Esophagus squamous epithelium (tissue), 5 donors: ENCODE measurements at places on chromosomes 6 and 20.

- no peak for DNase-seq
Measured at GRCh38 chr6:6008648-6009421, 2.1 kb upstream of the NRN1 start.

GRCh38 chr20:44912189-44912588 lies 2.3 kb downstream of the PABPC1L start:
- DNase-seq = no peak

- no peak for DNase-seq
Measured at GRCh38 chr20:63831993-63832686, 1.1 kb upstream of the ZBTB46 start.

DNA sequence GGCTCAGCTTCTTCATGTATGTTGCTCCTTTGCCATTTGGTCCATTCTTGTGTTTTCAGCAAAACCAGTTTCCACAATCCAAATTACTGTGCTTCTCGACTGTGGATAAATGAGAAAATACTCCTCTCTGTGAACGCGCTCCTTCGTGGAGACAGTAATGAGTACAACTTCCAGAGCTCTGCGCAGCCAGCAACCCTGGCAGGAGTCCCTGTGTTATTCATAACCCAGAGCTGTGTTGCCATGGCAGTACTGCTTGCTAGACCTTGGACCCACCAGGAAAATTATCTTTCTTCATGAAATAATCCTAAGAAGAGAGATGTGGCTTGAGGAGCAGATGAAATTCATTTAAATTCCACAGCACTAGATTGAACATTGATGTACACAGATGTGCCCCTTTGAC lies 73.7 kb downstream of the SLC22A3 start:
- DNase-seq = no peak

GRCh38 chr6:150732765-150733539 lies 132.6 kb upstream of the MTHFD1L start:
- DNase-seq = no peak

- no peak for DNase-seq
Measured at GRCh38 chr6:31422587-31422986, 19.2 kb downstream of the MICA start.

GRCh38 chr6:160581406-160581805 lies 82.7 kb downstream of the LPA start:
- DNase-seq = no peak

DNA sequence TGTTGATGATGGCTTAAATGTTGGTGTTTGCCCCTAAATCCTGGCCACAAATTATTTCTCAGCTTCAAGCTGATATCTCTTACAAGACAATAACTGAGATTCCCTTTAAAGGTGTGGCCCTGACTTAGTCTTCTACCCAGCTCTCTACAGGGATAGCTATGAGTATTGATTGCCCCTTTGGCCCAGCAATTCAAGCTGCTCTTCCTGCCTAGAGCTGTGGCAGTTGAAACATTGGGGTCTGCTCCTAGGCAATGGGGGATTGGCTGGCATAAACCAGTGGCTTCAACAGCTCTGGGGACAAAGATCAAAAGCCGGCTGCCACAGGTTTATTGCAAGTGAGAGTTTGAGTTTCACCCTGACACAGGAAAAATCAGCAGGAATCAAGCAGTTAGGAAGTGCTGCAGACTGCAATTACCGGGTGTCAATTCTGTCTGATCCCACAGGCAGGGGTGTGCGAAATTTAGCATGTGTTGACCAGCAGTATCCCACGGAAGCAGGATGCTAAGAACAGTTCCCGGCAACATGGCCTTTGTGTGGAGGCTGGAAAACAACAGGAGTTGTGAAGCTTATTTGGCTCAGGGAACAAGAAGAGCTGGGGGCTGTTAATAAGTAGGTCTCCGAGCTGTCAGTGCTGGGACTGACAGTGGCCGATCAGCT lies 66.2 kb upstream of the IYD start:
- DNase-seq = no peak

DNA sequence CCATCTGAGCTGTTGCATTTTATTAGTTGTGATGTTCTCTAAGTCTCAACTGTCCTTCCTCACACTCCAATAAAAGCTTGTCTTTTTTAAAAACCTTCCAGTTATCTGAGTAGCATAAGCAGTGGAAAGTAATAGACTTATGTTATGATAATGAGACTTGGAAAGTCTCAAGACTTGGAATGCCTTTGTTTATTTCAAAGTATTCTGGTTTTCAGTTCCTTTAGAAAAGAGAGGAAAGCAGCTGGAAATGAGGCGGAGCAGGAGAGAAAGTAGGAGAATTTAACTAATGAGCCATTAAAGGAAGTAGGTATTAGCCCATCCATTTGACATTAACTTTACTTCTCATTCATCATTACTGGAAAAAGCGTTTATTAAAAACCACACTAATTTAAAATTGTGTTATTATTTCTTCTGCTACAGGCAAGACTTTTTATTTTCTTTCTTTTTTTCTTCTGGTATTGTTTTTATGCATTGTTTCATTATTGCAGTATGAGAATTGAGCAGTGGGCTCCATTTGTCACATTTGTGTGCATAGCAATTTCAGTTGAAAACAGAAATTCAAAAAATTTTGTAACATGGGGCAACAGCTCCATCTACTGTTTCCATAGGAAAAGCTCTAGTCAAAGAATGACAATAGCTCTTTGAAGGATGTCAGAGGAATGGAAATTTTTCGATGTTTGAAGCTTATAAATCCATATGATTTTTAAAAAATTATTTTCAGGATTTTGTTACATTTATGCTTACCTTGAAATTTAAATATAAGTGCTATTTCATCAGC lies 194.8 kb downstream of the COL9A1 start:
- no peak for DNase-seq

DNA sequence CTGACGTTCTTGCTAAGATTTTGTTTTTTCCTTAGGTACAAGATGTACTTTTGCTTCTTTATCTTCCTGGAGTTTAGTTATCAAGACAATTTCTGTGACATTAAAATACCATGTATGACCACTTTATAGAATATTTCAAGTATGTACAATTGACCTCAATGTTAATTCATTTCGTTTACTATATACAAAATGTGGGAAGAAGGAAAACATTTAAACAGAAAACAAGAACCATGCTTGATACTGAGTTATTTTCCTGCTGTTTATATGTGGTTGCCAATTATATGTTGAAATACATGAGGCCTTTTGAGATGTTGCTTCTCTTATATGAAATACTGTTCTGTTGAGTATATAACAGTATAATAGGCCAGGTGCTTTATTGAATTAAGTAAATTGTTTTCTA lies 184.3 kb downstream of the JARID2 start:
- no peak for DNase-seq

DNA sequence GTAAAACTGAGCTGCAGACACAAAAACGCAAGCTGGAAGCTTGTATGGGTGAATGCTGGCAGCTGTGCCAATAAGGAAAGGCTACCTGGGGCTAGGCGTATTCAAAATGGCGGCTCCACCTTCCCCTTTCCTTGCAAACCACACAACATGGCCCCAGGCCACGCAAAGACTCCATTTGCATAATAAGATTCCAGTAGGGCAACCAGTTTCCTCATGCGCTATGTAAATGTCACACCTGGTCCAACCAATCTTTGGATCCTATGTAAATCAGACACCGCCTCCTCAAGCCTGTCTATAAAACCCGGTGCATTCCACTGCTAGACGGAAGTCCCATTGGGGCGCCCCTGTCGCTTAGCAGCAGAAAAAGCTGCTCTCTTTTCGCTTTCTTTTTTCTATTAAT lies 505.9 kb upstream of the BTBD3 start:
- DNase-seq = no peak

GRCh38 chr6:16136091-16136490 lies 7.2 kb downstream of the MYLIP start:
- no peak for DNase-seq

- no peak for DNase-seq
Measured at GRCh38 chr6:134689177-134689576, 260.7 kb downstream of the ALDH8A1 start.

DNA sequence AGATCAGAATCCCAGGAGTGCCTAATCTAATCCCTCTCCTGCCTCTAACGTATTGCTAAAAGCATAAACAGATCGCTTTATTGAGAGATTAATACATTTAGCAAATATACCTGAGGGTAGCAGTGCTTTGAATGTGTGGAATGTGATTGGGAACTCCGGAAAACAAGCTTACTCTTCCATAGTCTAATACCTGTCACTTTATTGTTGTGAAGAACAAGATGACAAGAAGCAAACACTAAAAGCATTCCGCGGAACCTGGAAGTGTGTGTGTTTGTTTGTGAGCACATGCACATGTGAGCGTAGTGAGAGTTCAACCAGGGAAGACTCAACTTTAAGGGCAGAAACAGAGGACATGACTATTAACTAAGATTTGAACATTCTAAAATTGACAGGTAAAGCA lies 265.0 kb upstream of the GJE1 start:
- DNase-seq = no peak

GRCh38 chr6:126312013-126312665 lies 27.8 kb upstream of the CENPW start:
- DNase-seq = no peak

DNA sequence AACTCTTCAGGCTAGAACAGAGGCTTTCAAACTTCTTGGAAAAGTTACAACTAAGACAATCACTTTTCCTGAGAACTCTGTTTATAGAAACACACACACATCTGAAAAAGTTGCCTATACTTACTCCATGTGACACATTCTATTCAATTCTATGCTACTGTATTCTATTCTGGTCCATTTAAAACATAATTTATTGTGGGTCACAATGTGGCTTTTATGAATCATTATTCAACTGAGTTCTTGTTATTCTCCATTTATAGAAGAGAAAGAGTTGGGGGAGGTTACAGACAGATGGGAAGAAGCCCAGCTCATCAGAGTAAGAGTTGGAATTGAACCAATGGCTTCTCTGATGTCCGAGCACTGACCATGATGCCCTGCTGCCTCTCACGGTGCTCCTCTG lies 21.6 kb upstream of the BCAS1 start:
- no peak for DNase-seq

DNA sequence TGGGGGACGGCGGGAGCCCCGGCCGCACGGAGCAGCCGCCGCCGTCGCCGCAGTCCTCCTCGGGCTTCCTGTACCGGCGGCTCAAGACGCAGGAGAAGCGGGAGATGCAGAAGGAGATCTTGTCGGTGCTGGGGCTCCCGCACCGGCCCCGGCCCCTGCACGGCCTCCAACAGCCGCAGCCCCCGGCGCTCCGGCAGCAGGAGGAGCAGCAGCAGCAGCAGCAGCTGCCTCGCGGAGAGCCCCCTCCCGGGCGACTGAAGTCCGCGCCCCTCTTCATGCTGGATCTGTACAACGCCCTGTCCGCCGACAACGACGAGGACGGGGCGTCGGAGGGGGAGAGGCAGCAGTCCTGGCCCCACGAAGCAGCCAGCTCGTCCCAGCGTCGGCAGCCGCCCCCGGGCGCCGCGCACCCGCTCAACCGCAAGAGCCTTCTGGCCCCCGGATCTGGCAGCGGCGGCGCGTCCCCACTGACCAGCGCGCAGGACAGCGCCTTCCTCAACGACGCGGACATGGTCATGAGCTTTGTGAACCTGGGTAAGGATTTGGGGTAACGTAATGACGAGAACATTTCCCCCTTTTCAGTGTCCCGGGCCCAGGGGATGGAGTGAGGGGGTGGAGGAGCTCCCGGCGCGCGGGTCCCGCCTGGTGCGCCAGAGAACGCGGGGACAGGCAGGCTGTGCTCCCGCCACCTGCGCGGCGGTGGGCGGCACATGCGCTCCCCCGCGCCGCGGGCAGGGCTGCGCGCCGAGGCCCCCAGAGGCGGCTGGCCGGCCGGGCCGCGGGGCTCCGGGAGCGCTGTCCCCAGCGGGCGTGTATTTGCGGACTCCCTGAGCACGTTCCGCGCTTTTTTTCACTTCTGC lies 1.4 kb downstream of the BMP6 start:
- DNase-seq = no peak

DNA sequence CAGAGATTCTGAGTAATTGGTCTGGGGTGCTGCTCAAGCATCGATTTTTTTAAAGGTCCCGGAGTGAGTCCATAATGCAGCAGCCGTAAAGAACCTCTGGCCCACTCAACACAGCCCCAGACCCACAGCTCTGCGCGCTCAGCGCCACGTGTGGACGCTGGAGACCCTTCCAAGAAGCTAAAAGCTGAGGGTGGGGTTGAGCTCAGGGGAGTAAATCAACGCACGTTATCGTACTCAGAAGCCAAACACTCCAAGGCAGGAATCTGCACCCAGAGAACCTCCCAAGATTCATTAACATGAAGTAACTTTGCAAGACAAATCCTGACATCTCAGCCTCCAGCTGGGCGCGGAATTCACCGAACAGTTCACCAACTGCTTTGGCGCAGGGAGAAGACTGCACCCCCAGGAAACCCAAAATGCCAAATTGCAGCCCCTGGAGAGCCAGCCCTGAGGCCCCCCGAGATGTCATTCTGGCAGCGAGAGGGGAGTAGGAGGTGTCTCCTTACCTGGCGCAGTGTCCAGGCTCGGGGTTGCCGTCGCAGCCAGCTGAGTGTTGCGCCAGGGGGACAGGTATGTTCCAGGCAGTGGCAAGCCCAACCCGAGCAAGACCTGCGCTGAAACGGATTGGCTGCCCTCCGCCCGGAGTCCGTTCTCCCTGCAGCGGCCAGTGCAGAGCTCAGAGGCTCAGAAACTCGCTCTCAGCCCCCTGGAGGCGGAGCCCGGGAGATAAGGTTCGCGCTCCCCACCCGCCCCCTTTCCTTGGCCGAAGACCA lies at the start of gene COL21A1:
Gene COL21A1 (minus strand): TSS at position 700 of the 773 bp plus-strand sequence. CDS start 64,962 bp downstream, outside the sequence.
- no peak for DNase-seq

- DNase-seq = no peak
Measured at GRCh38 chr20:46767127-46767761, 57.8 kb downstream of the SLC2A10 start.

DNA sequence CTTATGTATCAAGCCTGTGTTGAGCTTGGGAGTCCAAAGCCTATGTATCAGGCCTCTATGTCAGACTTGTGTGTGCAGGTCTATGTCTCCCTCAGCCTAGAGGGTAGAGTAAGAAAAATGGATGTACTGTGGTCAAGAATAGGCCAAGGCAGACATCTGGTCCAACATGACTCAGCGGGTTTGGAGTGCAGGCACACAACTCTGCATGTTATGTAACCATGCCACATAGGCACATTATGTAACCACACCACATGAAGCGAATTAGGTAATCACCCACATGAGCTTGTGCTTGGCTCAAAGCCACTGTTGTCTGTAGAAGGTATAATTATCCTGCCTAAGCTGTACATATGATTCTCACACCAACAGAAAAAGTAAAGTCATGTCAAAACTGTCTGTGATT lies 1190.5 kb upstream of the EYS start:
- DNase-seq = no peak

GRCh38 chr6:167150941-167151549 lies 6.7 kb downstream of the GPR31 start:
- no peak for DNase-seq

DNA sequence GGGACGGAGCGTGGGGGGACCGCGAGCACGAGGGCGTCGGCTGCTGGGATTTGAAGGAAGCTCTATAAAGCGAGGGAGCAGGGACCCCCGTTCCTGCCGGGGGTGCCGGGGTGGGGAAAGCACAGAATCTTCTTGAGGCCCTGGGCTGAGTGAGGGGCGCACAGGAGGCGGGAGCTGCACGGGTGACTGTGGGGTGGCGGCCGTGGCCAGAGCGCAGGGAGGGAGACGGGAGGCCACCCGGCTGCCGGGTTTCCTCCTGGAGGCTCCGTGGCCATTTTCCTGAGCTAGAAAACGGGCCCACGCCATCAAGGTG lies 385.1 kb downstream of the SMOC2 start:
- DNase-seq = no peak
